NCI-H774 (cell line): ENCODE measurements at places on chromosomes 2 and 18.

DNA sequence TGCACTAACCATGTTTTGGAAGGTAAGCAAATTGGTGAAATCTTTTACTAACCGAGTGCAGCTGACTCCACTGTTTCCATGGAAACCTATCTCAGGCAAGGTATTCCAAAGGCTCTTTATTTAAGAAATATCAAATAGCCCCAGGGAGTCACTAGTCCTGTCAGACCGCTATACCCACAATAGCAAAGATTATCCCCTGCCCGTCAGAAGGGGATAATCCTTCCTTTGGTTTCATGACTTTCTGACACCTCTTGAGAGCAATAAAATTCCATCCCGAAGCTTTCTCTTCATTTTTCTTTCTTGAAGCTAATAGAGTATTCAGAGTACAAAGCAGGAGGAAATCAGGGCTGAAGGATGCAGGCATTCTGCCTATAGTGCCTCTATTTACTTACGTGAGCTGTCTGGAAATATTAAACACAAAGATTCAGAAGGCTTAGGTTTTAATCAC lies 34.7 kb upstream of the MAP2 start:
- no peak for DNase-seq

- DNase-seq, result no peak
Measured at GRCh38 chr18:76564117-76564516, 69.1 kb upstream of the ZNF516 start.

DNA sequence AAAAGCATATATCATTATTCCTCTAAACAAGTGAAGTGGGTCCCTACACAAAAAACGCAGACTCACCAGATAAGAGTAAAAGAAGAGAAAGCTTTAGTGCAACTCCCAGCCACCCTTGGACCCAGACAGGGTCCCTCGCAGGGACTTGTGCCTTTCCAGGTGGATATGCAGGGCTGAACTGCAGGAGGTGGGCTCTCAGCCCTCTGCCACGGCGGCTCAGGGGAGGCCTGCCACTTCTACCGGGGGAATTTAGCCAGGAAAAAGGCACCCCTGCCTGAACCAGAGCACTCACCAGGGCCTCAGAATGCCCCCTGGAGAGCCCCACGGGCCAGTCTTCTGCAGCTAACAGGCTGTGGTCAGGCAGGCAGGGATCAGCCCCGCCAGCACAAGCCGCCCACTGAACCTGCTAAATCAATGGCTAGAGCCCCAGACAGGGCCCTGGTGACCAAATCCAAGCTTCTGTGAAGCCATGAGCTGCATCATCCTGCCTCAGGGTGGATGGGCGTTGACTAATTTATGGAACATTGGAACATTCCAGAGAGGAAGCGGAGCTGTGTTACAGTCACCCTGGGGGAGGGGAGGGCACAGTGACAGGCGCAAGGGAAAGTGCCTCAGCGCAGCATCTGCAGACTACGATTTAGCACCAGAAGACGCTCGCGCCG lies 209.3 kb downstream of the EIPR1 start:
- no peak for DNase-seq

DNA sequence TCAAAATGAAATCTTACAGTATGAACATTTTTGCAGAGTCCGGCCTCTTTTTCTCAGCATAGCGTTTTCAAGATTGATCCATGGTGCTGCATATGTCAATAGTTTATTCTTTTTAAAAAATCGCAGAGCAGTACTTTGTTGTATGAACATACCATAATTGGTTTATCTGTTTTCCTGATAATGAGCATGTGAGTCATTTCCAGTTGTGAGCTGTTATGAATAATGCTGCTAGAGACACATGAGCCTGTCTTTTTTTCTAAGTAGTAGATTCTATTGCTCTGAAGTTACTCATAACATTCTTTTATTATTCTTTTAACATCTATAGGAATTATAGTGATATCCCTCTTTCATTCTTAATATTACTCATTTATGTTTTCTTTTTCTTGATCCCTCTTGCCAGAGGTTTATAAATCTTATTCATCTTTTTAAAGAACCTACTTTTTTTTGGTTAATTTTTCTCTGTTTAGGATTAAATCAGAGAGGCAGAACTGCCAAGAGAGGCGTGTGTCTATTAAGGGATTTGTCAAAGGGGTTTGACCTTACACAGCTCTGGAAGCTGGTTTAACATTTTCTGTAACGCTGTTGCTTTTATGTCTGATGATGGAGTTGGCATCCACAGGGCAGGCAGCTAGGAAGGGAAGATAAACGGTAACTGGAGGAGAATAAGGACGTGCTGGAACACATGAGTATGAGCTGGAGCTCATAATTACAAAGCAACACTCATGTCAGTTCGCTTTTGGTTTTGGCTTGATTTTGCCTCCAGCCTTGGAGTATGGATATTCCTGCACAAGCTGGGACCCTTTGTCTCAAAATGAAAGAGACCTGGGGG lies 47.4 kb downstream of the MGAT5 start:
- DNase-seq, result no peak

GRCh38 chr18:26547646-26548414 lies 523 bp downstream of the KCTD1 start:
- DNase-seq, result no peak

DNA sequence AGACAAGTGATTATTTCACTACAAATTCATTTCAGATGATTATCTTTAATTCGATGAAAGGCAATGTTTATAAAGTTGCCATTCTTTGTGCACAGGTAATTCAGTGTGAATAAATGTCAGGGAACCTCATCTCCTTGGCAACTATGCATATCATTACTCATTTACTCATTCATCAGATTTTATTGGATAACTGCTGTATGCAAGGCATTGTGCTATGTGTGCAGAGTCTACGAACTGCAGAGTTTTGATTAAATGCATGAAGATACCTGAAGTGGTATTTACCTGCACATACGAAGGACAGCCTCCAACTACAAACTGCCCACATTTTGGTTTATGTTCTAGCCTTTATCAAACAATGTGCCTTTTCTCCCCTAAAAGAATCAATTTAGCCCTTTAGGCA lies 3.5 kb downstream of the RND3 start:
- DNase-seq, result peak; percentile 12

DNA sequence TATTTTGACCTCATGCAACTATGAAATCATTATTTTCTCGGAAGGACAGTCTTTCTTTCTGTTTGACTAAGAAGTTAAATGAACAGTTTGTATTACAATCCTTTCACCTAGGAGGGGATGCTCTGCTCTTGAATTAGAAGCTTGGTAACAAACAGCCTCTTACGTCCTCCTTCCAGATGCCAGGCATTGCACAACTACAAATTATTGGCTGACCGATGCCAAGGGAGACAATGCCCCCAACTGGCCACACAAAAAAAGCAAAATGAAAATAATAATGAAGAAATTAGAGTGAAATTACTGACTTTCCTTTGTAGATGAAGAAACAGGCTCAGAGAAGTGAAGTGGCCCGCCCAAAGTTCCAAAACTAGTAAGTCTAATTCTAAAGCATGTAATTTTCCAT lies 177.9 kb downstream of the CYRIA start:
- DNase-seq, result no peak

- no peak for DNase-seq
Measured at GRCh38 chr2:221125691-221126090, 446.4 kb downstream of the EPHA4 start.
